ENCODE measurements at places on chromosomes 2 and 18.
A peak's percentile ranks its signal among the peaks of the same experiment; 100 is the strongest.

DNA sequence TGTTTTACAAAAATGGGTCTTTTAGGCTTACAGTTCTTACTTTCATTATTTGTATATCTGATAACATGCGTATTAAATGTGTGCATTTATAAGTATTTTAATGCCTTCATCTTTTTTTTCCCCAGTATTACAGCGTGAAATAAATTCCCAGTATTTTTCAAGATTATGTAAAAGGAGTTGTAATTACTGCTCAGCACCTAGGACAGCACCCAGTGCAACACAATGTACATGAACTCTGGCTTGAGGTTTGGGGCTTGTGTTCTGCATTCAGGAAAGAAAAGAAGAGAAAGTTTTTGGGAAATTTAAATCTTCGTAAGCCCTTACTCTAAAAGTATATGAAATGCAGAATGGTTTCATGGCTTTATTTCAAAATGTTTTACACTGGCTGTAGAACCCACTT is 16.7 kb downstream of the ZNF638 start:
- DNase-seq = peak; percentile 1

DNA sequence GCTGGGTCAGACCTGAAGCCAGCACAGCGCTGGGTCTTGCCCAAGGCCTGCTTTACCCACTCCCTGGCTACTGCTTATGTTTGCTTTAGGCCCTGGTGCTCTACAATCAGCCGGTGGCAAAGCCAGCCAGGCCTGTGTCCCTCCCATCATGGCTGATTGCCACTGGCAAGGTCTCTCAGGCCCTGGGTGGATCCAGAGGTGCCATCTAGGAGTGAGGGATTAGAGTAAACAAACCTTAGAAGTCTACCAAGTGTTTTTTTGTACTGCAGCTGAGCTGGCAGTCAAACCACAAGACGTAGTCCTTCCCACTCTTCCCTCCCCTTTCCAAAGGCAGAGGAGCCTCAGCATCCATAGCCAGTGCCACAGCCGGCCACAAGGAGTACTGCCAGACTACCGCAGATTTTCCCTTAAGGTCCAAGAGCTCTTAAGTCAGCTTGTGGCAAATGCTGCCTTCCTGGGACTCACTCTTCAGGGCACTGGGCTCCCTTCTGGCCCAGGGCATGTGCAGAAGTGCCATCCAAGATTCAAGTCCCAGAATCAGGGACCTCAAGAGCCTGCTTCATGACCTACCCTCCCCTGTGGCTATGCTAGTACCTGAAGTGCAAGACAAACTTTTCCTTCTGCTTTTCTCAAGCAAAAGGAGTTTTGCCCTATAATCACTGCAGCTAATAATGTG is 20.0 kb downstream of the IL1RL2 start:
- DNase-seq = no peak

DNA sequence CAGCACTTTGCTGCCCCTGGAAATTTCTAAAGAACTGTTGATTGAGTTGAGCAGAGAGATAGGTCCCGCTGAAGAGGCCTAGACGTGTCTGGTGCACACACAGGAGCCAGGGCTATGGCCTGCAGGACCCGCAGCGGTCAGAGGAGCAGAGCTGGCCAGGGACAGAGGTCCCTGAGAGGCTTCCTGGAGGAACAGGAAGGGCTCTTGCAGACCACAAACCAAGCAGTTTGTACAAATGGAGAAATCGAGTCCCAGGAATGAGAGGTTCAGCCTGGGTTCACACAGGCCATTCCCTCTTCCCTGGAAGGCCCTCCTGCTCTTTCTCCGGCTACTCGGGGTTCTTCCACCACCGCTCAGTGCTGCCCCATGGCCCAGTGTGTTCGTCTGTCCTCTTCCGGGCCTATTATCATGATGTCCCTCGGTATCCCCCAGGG is 1.2 kb upstream of the BIN1 start:
- DNase-seq = no peak

DNA sequence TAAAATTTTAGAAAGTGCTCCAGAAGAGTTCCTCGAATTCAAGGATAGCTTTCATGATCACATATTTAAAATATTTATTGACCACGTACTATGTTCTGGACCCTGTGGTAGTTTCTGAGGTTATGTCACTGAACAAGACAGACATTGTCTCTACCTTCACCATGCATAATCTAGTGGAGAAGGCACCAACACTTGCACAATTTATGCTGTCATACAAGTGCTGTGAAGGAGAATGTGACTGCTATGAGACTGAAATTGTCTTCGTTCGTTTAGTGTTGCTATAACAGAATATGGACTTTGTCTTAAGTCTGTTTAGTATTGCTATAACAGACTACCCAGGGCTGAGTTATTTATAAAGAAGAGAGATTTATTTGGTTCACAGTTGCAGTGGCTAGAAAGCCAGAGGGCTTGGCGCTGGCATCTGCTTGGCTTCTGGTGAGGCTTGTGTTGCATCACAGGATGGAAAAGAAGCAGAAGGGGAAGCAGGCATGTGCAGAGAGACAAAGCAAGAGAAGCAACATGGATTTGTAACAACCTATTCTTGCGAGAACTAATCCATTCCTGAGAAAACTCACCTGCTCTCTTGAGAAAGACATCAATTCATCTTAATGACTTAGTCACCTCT is 50.0 kb upstream of the RFX8 start:
- no peak for DNase-seq

DNA sequence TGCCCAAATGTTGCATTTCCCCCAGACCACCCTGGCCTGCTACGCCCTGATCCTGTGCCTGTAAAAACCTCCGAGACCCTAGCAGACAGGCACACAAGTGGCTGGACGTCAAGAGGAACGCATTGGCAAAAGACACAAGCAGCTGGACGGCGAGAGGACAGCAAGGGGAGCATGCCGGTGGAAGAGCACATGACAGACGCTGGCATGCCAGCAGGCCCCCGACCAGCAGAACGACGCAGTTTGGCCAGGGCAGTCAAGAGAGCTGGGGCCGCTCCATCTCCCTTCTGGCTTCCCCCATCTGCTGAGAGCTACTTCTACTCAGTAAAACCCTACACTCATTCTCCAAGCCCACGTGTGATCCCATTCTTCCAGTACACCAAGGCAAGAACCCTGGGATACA is 42.1 kb downstream of the SAP130 start:
- no peak for DNase-seq

DNA sequence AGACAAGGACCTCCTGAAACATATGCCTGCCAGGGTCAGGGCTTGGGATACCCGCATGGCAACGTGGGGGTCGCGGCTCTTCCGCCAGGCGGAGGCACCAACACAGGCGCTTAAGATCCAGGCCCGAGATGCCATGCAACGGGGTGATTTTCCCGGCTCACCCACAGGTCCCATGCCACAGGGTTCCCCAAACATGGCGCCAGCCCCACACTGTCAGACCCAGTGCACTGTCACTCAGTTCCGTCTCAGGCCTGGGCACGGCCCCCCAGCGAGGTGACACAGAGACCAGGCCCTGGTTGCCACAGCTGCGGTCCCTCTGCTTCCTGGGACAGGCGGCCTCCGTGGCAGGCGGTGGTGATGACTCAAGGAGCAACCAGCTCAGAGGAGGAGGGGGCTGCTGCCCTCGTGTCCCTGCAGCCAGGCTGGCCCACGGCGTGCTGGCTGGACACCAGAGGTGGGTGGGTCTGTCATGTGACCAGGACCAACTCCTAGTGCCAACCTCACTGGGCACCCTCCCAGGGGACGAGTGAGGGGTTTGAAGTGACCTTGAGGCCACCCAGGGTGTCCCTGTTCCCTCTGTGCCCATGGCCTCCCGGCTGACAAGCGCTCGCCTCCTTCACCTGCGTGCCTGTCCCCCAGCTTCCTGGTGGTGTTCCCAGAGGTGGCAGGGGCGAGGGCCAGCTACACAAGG is 4.9 kb downstream of the PDCD1 start:
- DNase-seq = no peak

- DNase-seq = no peak
These were observed 15.1 kb upstream of the FAM98A start for GRCh38 chr2:33614190-33614589.

DNA sequence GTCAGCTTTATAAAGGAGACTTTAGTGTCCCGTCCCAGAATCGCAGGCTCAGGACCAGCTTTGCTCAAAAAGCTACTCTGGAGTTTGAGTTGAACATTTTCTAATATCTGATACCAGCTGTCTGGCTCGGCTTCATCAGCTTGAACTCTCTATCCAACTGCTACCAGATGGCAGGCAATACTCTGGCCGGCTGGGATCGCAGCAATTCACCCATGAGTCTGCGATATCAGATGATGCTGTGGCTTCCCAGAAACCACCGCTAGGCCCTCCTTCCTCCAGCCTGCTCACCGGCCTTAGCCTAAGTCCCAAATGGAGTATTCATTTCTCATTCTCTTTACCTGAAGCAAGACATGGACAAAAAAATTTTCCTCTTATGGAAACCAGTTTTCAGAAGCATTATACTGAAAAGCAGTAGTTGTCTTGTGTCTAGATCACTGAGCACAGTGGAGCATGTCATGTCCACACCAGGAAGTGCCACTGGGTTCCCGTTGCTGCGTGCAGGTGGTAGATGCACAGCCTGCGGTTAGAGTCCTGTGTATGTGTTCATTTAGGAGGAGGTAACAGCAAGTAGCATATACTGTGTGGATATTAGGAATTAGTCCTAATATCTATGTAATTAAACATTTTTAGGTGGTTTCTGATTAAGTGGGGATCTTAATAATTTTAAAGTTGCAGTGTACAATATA is 162.0 kb upstream of the SOX11 start:
- no peak for DNase-seq
